ENCODE measurements at places on chromosomes 1 and 21.

DNA sequence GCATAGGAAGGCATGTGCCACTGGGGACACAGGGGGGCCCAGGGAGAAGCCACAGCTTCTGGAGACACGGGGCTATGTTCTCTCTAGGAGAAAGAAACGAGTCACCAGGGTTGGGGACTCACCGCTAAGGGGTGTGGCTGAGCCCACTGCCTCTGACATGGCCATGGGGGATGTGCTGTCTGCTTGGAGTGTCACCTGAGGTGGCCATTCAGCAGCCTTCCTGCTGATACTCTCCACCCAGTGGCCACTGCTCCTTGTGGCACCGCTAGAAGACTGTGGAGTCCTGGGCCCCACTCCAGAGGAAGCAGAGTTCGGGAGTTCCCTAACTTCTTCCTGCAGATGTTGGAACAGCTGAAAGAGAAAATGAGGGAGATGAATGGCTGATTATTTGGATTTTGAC is 91.2 kb upstream of the SLC45A1 start:
- H3K4me1 ChIP-seq: peaks cover 12% of the 10 kb centered on the region
- H3K27ac ChIP-seq: no peak overlapping the region
- H3K27me3 ChIP-seq: peaks cover under 1% of the 10 kb centered on the region
- H3K36me3 ChIP-seq: peaks cover 6% of the 10 kb centered on the region
- H3K4me3 ChIP-seq: no peak overlapping the region

GRCh38 chr1:24504560-24504959 is 1.9 kb downstream of the RCAN3 start:
- no peak for DNase-seq
- H3K4me1 ChIP-seq: peaks cover 50% of the 10 kb centered on the region
- peaks cover 5% of the 10 kb centered on the region for H3K36me3 ChIP-seq
- H3K27ac ChIP-seq: peak overlapping the region; percentile 2
- H3K4me3 ChIP-seq: peak overlapping the region; percentile 97

DNA sequence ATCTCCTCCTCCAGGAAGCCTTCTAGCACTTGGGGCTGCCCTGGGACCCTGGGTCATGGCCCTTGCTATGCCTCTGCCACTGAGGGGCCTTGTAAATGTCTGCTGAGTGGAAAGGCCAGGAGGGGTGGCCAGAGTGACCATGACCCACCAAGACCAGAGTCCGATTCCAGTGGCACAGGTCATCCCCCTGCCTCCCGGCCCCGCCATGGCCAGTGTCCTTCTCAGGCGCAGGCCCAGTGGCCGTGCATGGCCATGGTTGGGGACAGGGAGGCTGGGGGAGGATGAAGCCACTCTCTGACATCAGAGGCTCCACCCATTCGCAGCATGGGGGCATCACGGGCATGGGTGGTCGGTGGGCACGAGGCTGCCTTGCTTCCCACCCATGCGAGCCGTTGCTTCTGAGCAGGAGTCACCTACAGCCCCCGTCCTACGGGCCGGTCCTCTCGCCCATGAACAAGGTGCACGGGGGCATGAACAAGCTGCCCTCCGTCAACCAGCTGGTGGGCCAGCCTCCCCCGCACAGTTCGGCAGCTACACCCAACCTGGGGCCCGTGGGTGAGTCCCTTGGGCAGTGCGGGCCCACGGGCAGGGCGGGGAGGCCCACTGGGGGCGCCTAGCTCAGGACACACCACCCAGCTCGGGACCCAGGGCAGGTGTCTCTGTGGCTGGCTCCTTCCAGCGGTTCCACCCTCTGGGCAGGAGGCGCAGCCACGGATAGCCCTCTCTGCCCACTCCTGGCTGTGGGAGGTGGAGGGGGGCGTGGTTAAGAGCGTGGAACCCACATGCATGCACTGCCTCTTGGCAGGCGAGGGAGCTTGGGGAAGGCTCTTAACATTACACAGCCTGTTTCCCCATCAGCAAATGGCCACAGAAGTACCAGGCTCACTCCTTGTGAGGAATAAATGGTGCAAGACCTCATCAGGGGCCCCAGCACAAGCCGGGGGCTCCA is 22.4 kb upstream of the CCDC27 start:
- H3K27ac ChIP-seq: no peak overlapping the region
- peaks cover 7% of the 10 kb centered on the region for H3K27me3 ChIP-seq
- H3K36me3 ChIP-seq: no peaks in the 10 kb centered on the region
- H3K4me1 ChIP-seq: no peaks in the 10 kb centered on the region
- no peak for DNase-seq

DNA sequence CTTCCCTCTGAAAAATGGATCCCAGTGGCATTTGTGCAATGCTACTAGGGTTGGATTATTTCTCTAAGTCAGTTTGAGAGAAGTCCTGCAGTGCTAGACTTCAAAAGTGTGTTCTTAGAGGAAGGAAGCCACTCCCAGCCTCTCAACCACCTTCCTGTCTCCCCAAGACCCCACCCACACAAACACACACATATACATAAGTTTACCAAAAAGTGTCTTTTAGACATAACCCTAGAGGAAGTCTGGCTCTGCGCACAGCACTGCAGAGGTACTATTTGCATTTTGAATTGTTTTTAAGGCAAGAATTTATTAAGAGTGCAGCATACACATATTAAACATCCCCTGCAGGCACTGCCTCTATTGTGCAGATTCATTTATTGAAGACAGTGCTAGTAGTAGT is 127.3 kb downstream of the HHIPL2 start:
- H3K36me3 ChIP-seq: no peaks in the 10 kb centered on the region
- peaks cover 6% of the 10 kb centered on the region for H3K27me3 ChIP-seq
- no peaks in the 10 kb centered on the region for H3K4me1 ChIP-seq
- H3K4me3 ChIP-seq: no peak overlapping the region

DNA sequence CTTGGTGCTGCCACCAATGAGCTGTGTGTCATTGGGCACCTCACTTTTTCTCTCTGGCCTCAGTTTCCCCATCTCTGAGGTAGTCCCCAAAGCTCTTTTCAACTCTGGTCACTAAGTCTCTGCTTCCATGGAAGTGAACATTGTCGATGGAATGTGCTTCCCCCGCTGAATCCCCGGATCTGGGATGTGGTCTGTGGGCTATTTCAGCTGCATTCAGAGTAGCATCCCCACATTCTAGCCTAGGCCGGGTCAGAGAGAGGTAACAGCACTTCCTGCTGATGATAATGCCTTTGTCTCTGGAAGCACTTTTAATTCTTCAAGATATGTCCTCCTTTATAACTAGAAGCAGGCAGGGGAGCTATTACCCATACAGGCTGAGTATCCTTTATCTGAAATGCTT is 29.8 kb downstream of the RASSF5 start:
- no peak overlapping the region for H3K27ac ChIP-seq
- peaks cover 13% of the 10 kb centered on the region for H3K27me3 ChIP-seq
- DNase-seq: no peak
- H3K4me3 ChIP-seq: no peak overlapping the region
- no peaks in the 10 kb centered on the region for H3K4me1 ChIP-seq
- peaks cover 2% of the 10 kb centered on the region for H3K36me3 ChIP-seq

GRCh38 chr1:35568975-35569395 is 4.1 kb upstream of the TFAP2E start:
- no peak overlapping the region for H3K4me3 ChIP-seq
- no peaks in the 10 kb centered on the region for H3K4me1 ChIP-seq
- peaks cover 52% of the 10 kb centered on the region for H3K27me3 ChIP-seq
- no peak overlapping the region for H3K27ac ChIP-seq
- peak; percentile 60 for DNase-seq

DNA sequence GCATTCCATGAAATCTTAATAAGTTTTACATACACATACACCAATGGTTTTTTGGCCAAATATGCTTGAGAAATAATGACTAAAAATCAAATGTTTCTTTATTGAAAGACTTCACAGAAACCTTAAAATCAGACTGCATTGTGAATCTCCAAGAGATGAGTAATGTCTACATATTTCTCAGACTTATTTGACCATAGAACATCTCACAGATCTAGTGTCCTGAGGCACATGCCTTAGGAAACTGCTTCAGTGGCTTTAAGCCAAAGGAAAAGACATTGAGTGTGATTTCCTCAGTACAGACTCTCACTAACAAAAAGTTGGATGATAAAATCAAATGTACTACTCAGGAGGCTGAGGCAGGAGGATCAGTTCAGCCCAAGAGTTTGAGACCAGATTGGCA is 6.2 kb upstream of the C1orf105 start:
- H3K4me3 ChIP-seq: no peak overlapping the region
- H3K27me3 ChIP-seq: no peaks in the 10 kb centered on the region
- H3K4me1 ChIP-seq: no peaks in the 10 kb centered on the region
- no peak for DNase-seq

DNA sequence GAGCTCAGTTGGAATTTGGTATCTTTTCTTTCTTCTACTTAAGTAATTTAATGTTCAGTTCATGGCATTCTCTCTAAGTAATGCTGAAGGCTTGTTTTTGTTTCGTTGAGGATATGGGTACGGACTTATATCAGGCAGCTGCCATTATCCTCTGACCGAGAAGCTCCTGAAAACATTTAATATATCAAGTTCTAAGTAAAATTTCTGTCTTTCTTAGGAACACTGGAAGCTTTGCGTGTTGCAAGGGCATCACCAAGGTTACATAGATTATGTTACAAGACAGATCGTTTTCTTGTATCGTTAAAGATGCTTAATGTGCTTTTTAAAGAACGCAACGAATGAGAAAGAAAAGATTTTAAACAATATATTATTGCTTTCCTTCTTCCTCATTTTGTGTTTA is 1.0 kb upstream of the GALNT2 start:
- H3K27me3 ChIP-seq: no peaks in the 10 kb centered on the region
- H3K4me1 ChIP-seq: peaks cover 29% of the 10 kb centered on the region
- no peaks in the 10 kb centered on the region for H3K36me3 ChIP-seq
- H3K4me3 ChIP-seq: peak overlapping the region; percentile 79

DNA sequence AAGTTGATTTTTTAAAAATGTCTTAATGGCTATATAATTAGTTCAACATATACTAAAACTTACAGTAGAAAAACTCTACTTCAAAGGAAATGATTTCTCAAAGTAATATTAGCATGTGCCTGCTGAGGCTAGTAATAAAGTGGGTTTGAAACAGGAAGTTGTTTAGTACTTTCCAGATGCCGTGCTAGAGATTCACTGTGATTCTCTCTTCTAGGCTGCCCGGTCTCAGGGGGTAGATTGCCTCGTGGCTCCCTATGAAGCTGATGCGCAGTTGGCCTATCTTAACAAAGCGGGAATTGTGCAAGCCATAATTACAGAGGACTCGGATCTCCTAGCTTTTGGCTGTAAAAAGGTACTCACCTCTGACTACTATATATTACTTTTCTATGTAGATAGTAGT is 9.1 kb downstream of the EXO1 start:
- H3K4me3 ChIP-seq: no peak overlapping the region
- H3K27ac ChIP-seq: no peak overlapping the region
- H3K4me1 ChIP-seq: no peaks in the 10 kb centered on the region
- no peak for DNase-seq
- no peaks in the 10 kb centered on the region for H3K27me3 ChIP-seq

- DNase-seq: no peak
- H3K4me3 ChIP-seq: no peak overlapping the region
- H3K36me3 ChIP-seq: peaks cover 3% of the 10 kb centered on the region
- H3K27ac ChIP-seq: no peak overlapping the region
- H3K27me3 ChIP-seq: no peaks in the 10 kb centered on the region
- H3K4me1 ChIP-seq: peaks cover 8% of the 10 kb centered on the region
Observed at GRCh38 chr21:43736224-43736883, 17.4 kb downstream of the PDXK start.

- H3K4me1 ChIP-seq: no peaks in the 10 kb centered on the region
- no peak overlapping the region for H3K4me3 ChIP-seq
- DNase-seq: no peak
- H3K27ac ChIP-seq: no peak overlapping the region
Observed at GRCh38 chr1:47215713-47216112, 16.3 kb downstream of the TAL1 start.

GRCh38 chr1:87113313-87113712 is 198.9 kb downstream of the HS2ST1 start:
- no peak for DNase-seq
- no peaks in the 10 kb centered on the region for H3K27me3 ChIP-seq
- H3K27ac ChIP-seq: no peak overlapping the region
- peaks cover 10% of the 10 kb centered on the region for H3K4me1 ChIP-seq
- no peaks in the 10 kb centered on the region for H3K36me3 ChIP-seq

GRCh38 chr1:33854091-33854490 is 9.8 kb upstream of the HMGB4 start:
- DNase-seq: no peak
- no peak overlapping the region for H3K27ac ChIP-seq
- H3K36me3 ChIP-seq: no peaks in the 10 kb centered on the region
- peaks cover 20% of the 10 kb centered on the region for H3K27me3 ChIP-seq

- peaks cover 3% of the 10 kb centered on the region for H3K27me3 ChIP-seq
- H3K4me3 ChIP-seq: no peak overlapping the region
- H3K4me1 ChIP-seq: no peaks in the 10 kb centered on the region
- DNase-seq: no peak
Observed at GRCh38 chr1:7473223-7474142, 297.6 kb upstream of the VAMP3 start.
